ENCODE measurements at places on chromosomes 13 and 19.

- DNase-seq, result no peak
Measured at GRCh38 chr13:111174377-111175114, 59.4 kb downstream of the ARHGEF7 start.

DNA sequence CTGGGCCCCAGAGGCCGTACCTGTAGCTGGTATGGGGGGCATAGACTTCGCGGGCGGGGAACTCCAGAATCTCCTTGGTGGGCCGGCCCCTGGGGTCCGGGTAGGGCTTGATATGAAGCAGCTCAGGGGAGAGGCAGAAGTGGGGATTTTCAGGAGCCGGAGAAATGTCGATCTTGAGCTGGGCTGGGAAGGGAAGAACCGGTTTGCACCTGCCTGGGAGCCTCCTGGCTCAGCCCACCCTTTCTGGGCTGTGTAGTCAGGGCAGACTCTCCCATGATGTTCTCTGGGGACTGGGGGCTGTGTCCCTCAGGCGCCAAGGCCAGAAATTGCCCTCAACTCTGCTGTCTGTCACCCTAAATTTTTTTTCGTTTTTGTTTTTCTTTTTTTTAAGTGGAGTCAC is 2.6 kb downstream of the ANGPTL8 start:
- no peak for DNase-seq

DNA sequence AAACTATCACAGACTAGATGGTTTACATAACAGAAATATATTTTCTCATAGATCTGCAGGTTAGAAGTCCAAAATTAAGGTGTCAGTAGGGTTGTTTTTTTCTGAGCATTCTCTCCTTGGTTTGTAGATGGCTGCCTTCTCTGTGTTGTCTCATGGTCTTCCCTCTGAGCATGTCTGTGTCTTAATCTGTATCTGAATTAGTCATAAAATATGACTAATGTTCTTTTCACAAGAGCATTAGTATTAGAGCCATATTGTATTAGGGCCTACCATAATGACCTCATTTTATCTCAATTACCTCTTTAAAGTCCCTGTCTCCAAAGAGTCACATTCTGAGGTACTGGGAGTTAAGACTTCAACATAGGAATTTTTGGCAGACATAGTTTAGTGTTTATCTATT is 77.2 kb upstream of the OBI1 start:
- DNase-seq, result no peak

DNA sequence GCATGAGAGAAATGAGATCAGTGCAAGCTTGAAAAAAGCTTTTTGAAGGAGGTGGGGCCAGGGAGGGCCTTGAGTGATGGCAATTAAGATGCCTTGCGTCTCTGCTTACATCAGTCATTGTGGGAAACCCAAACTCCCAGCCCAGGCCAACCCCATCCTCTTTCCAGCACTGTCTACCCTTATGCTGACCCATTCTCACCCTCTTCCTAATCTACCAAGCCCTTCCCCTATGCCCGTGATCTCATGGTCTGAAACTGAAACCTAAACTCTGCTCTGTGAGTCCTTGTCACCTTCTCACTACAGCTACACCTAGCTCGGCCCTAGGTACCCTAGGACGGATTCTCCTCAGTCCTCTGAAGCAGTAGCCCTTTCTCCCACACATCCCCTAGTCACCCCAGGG is 36.0 kb upstream of the SERP2 start:
- DNase-seq, result no peak

GRCh38 chr13:48457578-48458242 is 44.8 kb upstream of the LPAR6 start:
- no peak for DNase-seq

DNA sequence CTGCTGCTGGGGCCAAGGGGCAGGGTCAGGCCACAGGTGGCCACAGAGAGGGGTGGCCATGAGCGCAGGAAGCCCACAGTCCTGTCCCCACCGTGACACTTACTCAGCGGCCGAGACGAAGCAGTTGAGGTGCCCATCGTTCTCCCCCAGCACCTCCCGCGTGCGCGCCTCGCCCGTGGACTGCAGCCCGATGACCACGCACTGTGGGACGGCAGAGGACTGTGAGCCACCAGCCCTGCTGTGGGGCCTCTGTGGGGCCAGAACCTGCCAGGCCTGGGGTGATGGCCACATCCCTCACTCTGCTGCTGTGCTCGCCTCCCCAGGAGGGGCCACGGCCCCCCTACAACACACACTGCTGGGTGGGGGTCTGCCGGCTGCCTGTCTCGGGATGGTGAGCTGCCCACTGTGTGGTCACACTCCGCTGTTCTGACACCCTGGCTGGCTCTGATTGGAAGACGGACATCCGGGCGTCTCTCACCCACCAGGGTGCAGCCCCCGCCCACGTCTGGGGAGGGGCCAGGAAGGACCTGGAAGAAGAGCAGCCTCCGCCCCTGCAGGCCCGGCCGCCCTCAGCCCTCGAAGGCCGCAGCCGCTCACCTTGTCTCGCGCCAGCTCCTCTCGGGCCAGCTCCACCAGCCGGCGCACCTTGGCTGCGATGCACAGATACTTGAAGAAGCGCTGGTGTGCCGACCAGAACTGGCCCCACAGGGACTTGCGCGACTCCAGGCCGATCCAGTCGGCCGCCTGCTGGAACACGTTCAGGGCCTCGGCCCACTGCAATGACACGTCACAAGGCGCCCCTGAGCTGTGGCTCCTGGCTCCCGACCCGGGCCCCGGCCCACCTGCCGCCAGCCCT is 13.2 kb downstream of the GPX4 start:
- DNase-seq, result no peak

DNA sequence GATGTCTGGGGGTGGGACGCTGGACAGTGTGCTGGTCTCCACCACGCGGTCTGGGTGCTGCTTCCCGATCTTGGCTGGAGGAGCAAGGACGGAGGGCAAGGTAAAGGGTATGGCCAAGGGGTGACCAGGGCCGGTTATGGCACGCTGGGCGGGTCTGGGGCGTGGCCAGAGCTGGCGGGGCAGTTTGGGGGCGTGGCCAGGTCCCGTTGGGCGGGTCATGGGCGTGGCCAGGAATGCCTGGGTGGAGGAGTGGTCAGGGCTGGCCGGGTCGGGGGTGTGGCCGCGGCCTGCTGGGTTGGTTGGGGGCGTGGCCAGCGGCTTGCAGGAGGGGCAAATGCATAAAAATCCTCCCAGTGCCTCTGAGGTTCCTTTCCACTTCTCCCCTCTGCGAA is 19.2 kb downstream of the GPX4 start:
- no peak for DNase-seq

DNA sequence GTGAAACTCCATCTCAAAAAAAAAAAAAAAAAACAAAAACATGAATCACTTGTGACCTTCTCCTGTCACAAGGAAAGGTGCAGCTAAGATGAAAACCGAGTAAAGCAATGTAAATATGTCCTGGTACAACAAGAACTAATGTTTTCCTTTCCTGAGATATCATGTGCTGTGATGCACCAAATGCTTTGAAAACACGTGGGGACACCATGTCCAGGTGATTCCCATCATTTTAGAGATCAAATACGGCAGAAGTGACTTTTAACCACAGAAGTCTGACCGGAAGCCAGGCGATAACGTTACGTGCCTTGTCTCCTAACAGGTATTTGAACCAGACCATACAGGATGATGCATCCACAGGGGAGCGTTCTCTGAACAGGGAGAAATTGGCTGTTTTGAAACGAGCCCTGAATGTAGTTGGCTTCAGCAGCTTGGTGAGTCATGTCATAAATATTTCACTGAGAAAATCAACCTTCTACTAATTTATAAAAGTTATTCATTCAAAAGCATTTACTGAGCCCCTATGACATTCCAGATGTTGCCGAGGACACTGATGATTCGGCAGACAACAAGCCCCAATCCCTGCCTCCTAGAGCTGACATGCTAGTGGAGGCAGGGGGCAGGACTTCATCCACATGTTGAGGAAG is 328.1 kb downstream of the MYO16 start:
- no peak for DNase-seq

DNA sequence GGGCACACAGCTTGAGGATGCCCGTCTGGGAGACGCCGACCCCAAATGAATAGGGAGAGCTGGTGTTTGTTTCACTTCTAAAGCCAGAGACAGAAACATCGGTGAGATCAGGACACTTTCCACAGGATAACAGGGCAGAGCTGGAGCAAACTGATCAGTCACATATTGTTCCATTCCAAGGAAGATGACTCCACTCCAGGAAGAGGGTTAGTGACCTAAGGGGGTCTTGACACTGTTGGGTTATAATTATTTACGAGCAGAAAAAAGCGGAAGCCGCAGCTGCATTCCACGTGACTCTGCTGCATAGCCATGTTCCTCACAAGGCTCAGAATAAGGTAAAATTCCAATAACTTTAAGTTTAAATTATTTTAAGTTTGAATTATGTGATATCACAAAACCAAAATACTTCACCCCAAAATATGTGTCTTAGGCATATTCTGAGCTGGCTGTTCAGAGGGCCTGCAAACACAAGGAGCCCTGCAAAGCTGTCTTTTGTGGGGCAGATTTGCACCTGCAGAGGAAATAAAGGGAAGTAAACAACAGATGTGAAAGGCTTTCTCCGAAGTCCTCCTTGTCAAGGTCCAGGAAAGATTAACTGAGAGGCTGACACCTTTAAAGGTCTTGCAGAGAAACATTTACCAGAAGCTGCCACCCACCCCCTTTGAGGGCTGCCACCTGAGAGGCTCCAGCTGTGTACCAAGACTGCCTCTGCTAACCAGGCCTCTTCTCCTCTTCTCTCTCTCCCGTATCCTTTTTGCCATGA is 819.2 kb downstream of the UQCRFS1 start:
- no peak for DNase-seq

GRCh38 chr19:58212336-58213074 is 16.2 kb upstream of the ZNF544 start:
- DNase-seq, result no peak

DNA sequence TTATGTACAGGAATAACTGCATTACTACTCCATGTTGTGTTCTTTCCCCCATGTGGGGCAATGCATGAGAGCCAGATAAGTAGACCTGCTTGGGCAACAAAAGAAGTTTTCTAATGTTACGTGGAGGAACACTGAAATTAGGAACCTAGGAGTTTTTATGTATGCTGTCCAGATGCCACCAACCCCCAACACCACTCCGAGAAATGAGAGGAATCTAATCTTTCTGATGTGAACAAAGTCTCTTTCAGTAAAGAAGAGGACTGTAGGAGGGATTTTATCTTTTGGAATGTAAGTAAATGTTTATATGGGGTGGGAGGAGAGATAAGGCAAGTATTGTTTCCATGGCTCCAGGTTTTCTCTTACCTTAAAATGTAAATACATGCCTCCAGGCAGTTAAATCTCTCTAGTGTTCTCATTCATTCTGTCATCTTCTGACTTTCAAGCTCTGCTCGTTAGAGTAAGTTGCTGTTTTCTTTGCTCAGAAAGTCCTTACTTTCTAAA is 820.6 kb downstream of the PCDH17 start:
- DNase-seq, result no peak

DNA sequence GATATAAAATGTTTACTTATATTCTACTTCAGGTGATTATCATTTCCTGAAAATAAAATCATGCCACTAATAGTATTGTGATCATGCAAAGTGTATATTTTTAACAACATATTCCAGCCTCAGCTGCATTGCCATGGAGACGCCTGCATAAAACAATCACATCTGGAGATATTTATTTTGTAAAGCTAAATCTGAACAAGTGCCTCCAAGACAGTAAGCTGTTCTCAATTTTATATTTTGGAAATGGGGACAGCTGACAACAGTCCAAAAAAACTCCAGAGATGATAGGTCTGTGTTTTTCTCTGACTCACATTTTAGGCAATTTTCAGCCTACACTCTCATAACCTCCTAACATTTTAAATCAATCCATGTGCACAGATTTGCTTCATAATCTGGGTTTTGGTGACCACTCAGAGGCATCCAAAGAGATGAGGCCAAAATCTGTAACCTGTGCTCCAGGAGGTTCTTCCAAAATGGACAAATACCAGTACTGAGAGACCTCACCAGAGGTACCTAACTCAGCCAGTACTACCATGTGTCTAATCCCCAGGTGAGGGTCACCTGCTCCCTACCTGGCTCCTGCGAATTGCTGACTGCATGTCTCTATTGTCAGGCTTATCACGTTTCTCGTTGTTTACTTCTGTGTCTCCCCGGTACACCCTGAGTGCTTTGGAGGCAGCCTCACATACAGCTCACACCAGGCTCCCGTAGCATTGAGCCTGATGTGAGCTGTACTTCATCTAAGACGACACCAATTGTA is 62.7 kb downstream of the COL4A1 start:
- no peak for DNase-seq

DNA sequence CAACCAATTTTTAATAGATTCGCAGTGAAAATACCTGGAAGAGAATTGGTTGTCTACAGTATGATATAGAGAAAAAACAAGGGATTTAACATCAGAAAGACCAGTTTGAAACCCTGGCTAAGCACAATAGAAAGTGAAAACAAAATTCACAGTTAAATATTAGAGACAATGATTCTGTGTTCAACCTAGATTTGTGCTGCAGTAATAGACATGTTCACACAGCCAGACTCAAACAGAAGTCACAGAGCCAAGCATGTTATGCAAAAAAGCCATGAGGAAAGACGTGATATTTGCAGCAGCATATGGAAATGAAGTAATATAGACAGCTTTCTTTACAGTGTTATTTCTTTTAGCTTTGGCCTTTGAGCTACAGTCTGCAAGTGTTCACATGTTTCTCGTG is 48.1 kb downstream of the SCEL start:
- no peak for DNase-seq
